Umbilical cord (tissue), 2 donors: ENCODE measurements at places on chromosomes 2 and 18. TPM values are rescaled to one million over a fixed set of nuclear protein-coding genes. Genes with fewer than 3 reads are reported as not detected.

DNA sequence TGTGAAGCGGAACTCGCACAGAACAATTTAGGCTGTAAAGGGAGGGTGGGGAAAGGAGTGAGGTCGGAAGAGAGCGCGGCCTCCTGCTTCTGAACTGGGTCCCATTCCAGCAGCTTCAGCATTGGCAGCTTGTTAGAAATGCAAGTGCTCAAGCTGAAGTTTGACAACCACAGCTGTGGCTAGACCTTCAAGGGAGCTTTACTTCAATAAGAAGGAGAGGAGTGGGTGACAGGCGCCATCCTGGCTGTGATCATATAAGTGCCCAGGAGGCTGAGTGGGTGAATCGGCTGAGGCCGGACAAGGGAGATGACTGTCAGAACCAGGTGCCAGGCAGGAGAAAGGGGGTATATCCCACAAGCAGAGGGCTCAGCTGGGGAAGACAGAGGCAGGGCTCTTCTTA is 622.5 kb downstream of the GALR1 start:
- no peak for DNase-seq

DNA sequence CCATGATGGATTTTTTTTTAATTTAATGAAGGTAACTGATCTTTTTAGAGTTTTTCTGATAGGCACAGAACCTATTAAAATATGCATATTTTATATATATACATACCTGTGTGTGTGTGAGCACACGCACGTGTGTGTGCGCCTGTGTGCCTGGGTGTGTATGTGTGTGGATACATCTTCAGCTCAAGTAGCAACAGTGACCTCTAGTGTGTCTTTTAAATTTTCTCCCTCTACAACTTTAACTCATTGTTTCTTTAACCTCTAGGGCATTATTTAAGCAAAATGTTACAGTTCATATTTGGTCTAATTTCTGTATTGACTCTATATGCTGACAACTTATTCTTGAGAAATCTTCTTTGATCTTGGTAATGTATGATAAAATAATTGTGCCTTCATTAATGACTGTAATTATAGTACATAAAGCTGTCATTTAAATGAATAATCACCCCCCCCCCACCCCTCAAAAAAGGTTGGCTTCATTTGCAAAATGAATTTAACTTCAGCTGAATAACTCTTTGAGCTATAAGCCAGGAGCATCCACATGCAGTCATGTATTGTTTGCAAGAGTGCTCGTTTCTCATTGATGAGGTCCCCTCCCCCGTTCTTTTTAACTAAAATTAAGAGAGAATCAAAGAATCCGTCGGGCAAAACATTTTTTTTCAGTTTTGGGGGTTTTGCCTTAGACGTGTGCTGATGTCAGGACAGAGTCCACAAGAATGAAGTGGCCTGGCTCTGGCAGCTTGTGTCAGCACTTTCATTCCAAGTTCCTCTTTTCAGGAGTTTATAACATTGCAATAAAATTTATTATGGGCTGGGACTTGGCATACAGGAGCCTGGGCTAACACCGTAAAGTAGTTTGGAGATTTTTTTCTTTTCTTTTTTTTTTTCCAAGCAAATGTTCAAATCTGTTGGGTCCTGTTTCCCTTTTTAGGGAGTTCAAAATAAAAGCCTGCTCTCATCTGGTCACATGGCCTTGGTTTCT is 80.0 kb downstream of the ETAA1 start:
- DNase-seq, result peak; percentile 73

- peak; percentile 36 for DNase-seq
These were observed 29.8 kb upstream of the TNS1 start for GRCh38 chr2:218032336-218033171.

- no peak for DNase-seq
These were observed 21.9 kb downstream of the SLC25A52 start for GRCh38 chr18:31738460-31739407.

DNA sequence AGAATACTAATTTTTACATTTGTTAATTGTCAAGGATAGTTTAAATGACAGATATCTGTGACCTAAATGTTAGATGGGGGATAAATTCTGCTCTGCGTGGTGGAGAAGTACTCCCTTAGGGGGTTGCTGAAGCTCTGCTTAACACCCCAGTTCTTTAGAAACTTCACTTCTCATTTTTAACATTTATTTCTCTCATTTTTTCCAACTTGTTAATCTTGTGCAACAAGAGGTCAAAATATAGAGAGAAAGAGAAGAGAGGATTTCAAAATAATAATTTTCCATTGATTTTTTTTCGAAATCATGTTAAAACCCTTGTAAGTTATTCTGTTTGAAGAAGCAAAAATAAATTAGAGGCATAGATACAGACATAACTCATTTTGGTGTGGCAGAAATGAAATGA is 61.3 kb upstream of the SLC8A1 start:
- no peak for DNase-seq

DNA sequence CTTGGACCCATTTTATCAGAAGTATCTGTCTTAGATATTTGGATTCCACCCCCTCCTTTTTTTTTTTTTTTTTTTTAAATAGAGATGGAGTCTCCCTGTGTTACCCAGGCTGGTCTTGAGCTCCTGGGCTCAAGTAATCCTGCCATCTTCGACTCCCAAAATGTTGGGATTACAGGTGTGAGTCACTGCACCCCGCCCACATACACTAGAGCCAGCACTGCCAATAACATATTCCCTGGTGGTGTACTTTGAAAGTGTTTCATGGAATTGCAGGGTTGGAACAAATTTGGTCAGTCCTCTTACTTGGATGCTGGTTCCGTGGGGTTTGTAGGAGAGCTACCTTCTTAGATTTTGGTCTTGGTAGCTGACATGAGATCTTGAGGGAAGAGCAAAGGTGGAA is 15.0 kb downstream of the PDCL3 start:
- no peak for DNase-seq

DNA sequence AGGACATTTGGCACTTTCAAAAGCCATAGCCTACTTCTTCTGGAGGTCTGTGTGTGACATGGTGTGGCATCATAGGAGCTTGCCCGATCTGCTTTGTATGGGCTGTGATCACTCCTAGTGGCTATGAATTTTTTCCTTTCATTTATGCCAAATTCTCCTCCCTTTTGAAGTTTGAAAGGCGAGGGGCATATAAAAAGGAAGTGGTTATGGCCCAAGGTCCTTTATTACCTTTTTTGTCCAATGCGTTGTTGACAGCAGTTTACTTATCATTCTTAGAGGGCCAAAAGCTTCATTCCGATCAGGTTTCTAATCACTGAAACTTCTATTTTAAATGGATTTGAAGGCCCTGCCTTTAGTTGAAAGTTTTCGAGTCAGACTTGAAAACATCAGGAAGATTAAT is 224.3 kb upstream of the FOSL2 start:
- no peak for DNase-seq

DNA sequence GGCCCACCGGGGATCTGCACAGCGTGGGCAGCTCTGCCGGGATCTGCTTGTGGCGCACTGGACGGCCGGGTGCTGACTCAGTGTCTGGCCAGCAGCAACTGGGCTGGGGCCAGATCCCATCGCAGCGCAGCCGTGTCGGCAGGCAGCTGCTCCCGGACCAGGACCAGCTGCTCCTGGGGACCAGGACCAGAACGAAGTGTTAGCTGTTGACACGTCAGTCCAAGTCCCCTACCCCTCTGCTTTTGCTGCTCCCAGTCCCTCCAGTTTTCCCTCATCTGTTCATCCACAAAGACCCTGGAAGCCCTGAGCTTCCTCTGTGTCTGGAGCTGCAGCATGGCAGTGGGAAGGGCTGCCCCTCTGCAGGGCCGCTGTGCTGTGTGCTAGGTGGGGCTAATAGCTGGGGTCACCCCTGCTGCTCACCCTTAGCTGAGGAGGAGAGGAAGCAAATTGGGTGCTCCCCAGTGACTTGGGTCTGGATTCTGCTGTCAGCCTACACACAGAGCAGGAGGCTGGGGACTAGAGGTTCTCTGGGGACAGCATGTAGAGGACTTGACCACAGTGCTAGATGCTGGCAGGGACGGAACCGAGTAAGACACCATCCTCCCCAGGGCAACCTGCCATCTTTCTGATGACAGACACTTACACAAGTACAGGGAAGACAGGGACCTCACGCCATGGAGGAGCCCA is 16.9 kb upstream of the KIF1A start:
- DNase-seq, result peak; percentile 74

DNA sequence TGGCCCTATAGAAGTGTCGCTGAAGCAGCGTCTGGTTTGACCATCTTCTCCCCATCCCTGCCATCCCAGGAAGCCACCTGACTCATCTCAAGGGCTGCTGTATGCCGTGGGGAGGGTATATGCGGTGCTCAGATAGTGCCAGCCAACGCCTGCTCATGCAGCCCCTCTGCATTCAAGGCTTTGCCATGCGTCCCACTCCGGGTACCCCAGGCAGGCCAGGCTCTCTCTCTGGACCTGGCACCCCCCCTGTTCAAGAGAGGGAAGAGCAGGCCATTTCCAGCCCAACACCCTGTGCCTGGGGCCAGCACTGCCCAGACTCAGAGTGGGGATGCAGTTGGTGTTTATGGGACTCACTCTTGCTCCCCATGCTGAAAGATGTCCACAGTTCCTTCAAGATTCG is 130.0 kb downstream of the GLI2 start:
- no peak for DNase-seq

GRCh38 chr2:106057206-106057605 is 136.9 kb downstream of the UXS1 start:
- no peak for DNase-seq

GRCh38 chr2:237208373-237209260 is 122.9 kb downstream of the COPS8 start:
- DNase-seq, result peak; percentile 94

GRCh38 chr2:63009490-63009889 is 41.1 kb upstream of the OTX1 start:
- no peak for DNase-seq

- peak; percentile 91 for DNase-seq
These were observed 48.0 kb upstream of the HNRNPA3 start for GRCh38 chr2:177164584-177165052.

DNA sequence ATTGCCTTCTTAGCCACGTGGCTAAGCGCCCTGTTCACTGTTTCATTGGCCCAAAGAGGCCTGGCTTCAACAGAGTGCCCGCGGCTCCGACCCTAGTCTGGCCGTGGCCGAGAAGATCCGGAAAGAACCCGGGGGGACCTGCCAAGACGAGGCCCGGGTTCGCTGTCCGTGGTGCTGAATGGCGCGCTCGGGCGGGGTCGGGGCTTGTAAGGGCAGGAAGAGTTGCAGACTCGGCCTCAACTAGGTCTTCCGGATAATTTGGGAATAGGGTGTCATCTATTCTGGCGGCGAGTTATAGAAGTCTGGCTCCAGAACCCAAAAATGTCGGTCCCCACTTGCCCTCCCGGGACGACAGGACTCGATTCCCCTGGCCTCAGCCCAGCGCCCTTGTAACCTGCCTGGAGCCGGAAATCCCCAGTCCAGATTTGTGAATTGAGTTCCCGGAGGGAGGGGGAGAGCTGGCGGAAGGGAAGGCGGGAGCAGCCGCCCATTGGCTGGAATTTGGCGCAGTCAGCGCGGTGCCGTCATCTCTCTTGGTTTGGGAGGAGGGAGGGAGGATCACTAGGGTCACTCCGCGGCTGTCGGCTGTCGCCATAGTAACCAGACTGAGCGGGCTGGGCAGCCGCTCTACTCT is 3.5 kb downstream of the CDK5R2 start:
- DNase-seq, result peak; percentile 52

DNA sequence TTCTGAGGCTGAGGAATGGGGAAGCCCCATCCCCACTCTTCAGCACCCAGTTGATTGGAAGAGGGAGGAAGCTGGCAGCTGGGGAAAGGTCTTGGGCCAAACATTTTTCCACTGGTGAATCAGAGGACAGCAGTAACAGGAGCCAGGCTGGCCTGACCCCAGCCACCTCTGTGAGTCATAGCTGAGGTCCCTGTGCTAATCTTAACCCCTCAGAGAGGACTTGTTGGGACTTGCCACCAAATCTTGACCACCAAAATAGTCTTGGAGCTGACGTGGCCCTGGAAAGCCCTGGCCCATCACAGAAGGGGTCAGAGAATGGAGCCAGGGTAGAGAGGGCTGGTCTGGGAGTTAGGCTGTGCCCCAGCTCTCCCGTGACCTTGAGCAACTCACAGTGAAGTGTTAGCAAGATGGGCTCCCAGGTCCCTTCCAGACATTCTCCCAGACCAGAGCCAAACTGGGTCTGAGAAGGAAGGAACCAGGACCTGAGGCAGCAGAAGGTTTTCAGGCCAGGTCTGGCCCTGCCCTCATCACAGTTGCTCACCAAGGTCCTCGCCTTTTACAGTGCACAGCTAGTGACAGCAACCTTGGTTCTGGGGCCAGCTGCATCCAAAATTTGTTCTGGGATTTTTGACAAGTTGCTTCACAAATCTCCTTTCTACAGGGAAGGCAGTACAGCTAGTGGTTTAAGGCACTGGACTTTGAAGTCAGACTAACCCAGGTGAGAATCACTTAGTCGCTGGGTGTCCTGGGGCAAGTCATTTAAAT is 266.6 kb downstream of the CYP26B1 start:
- peak; percentile 5 for DNase-seq

GRCh38 chr2:181780657-181781056 is 100.3 kb upstream of the NEUROD1 start:
- no peak for DNase-seq

GRCh38 chr18:28594034-28594433 is 417.1 kb upstream of the CDH2 start:
- DNase-seq, result no peak

GRCh38 chr2:229124136-229124535 is 147.0 kb downstream of the PID1 start:
- peak; percentile 73 for DNase-seq

- no peak for DNase-seq
These were observed 167.0 kb upstream of the CREB1 start for GRCh38 chr2:207362716-207363115.

GRCh38 chr2:100214265-100214971 is 72.0 kb upstream of the AFF3 start:
- DNase-seq, result peak; percentile 81

GRCh38 chr2:241601841-241602240 is 35.1 kb downstream of the THAP4 start:
- no peak for DNase-seq

- no peak for DNase-seq
These were observed 21.5 kb downstream of the DTNB start for GRCh38 chr2:25651782-25652455.

DNA sequence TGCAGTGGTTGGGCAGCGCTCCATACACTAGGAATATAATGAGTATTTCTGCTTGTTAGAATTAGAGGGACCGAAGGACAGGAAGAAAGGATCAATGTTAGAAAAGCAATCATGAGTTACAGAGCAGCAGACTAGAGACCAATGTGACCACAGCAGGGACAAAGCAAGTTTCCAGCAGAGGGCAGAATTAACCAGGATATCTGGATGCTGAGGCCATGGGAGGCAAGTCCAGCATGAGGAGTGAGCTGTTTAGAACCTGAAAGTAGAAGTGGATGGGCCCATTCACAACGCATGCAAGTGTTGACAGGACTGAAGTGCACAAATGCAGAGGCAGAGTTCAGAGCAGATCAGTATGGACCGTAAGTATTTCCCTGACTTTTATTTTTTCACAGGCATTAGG is 910.4 kb upstream of the GYPC start:
- DNase-seq, result peak; percentile 26

SERPINB3 gene
- 0.96 TPM for total RNA-seq

MC5R gene
- 1.7 TPM for total RNA-seq

DCDC2C gene
- total RNA-seq, result 1.7 TPM

MTIF2 gene
- 12.0 TPM for total RNA-seq

GPR45 gene
- total RNA-seq, result not detected

RRM2 gene
- total RNA-seq, result 4.3 TPM

CIB4 gene
- not detected for total RNA-seq

AMER3 gene
- 1.2 TPM for total RNA-seq

UXS1 gene
- 61.9 TPM for total RNA-seq

ZSWIM2 gene
- 0.96 TPM for total RNA-seq

B3GNT7 gene
- 3.9 TPM for total RNA-seq

CNRIP1 gene
- 38.3 TPM for total RNA-seq

RMC1 gene
- 205 TPM for total RNA-seq

SUMO1 gene
- total RNA-seq, result 73.4 TPM

CREG2 gene
- total RNA-seq, result 3.6 TPM

RGPD4 gene
- total RNA-seq, result 2.2 TPM

C2orf78 gene
- 1.7 TPM for total RNA-seq

C2orf80 gene
- total RNA-seq, result not detected
